ENCODE measurements at places on chromosomes 13 and 19. TPM values are rescaled to one million over a fixed set of nuclear protein-coding genes. Genes with fewer than 3 reads are reported as not detected.

DNA sequence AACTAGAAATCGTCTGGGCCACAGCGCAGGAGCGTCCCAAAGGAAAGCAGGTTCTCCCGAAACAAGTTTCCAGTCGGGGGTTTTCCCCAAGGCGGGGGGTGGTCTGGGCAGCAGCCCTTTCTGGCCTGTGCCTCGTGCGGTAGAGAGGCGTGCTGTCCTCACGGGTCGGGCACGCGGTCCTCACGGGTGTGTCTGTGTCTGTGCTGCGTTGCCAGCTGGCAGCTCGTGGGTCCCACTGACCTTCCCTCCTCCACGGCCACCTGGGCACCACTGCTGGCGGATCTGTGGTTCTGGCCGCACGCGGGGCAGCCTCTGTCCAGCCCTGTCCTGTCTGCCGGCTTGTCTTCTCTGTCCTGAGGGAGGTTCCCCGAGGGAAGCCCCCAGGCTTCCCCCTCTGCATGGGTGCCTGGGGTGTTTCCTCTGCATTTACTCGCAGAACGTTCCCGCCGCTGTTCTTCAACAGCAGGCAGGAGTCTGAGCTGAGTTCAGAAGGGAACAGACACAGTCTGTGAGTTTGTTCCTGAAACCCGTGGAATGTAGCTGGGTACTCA, 98.2 kb upstream of the MCF2L start:
- H3K27me3 ChIP-seq: no peaks in the 10 kb centered on the region
- no peaks in the 10 kb centered on the region for H3K36me3 ChIP-seq
- H3K4me1 ChIP-seq: peaks cover 3% of the 10 kb centered on the region
- DNase-seq: no peak
- no peak overlapping the region for H3K4me3 ChIP-seq

- H3K27ac ChIP-seq: no peak overlapping the region
- H3K36me3 ChIP-seq: no peaks in the 10 kb centered on the region
- peaks cover 16% of the 10 kb centered on the region for H3K27me3 ChIP-seq
- DNase-seq: no peak
- H3K4me1 ChIP-seq: no peaks in the 10 kb centered on the region
- no peak overlapping the region for H3K4me3 ChIP-seq
Observed at GRCh38 chr19:19271828-19272599, 1.1 kb downstream of the TM6SF2 start.

DNA sequence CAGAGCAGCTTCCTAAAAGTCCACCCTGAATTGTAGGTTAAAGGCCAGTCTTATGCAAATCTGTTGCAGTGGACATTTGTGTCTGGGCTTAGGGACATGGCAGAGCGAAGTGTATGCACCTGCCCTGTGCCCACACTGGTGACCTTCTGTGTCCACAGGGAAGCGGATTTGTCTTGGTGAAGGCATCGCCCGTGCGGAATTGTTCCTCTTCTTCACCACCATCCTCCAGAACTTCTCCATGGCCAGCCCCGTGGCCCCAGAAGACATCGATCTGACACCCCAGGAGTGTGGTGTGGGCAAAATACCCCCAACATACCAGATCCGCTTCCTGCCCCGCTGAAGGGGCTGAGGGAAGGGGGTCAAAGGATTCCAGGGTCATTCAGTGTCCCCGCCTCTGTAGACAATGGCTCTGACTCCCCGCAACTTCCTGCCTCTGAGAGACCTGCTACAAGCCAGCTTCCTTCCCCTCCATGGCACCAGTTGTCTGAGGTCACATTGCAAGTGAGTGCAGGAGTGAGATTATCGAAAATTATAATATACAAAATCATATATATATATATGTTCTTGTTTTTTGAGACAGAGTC, 25.5 kb downstream of the CYP2B6 start:
- no peaks in the 10 kb centered on the region for H3K4me1 ChIP-seq
- no peak overlapping the region for H3K27ac ChIP-seq
- H3K27me3 ChIP-seq: peaks cover 5% of the 10 kb centered on the region
- H3K4me3 ChIP-seq: no peak overlapping the region
- no peak for DNase-seq
- no peaks in the 10 kb centered on the region for H3K36me3 ChIP-seq

The SYCN gene
- total RNA-seq: not detected

The NKPD1 gene
- 1.5 TPM for total RNA-seq

GRCh38 chr13:26343816-26344215, 89.9 kb downstream of the CDK8 start:
- no peaks in the 10 kb centered on the region for H3K27me3 ChIP-seq
- H3K36me3 ChIP-seq: peaks cover 6% of the 10 kb centered on the region
- no peak for DNase-seq
- no peak overlapping the region for H3K4me3 ChIP-seq
- H3K27ac ChIP-seq: no peak overlapping the region
- H3K4me1 ChIP-seq: no peaks in the 10 kb centered on the region

- peaks cover 15% of the 10 kb centered on the region for H3K4me1 ChIP-seq
- H3K27ac ChIP-seq: no peak within 1 kb of the TSS
- H3K4me3 ChIP-seq: no peak within 1 kb of the TSS
- H3K27me3 ChIP-seq: peaks cover 41% of the 10 kb centered on the region
Observed at GRCh38 chr19:45160870-45161737, at the start of gene NKPD1. Gene NKPD1, minus strand, starts transcription at chr19:45160982. Its CDS starts 832 bp downstream, at chr19:45160150.

DNA sequence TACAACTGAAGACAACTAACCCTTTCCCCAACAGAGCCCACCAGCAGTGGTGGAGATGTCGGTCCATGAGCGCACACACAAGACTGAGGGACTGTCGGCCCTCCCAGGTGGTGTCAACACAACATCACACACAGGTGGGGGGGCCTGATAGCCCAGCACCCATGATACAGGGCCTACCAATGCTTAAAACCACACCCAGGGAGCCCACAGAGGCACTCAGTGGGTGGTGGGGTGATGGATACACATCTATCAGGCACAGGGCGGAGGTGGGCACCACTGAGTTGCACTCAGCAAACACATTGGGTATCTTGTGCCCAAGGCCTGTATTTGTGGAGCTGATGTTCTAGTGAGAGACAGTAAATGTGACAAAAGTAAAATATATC, 7.0 kb upstream of the ZFP36 start:
- H3K27ac ChIP-seq: peak overlapping the region; percentile 98
- H3K4me1 ChIP-seq: peaks cover 44% of the 10 kb centered on the region
- H3K36me3 ChIP-seq: no peaks in the 10 kb centered on the region

DNA sequence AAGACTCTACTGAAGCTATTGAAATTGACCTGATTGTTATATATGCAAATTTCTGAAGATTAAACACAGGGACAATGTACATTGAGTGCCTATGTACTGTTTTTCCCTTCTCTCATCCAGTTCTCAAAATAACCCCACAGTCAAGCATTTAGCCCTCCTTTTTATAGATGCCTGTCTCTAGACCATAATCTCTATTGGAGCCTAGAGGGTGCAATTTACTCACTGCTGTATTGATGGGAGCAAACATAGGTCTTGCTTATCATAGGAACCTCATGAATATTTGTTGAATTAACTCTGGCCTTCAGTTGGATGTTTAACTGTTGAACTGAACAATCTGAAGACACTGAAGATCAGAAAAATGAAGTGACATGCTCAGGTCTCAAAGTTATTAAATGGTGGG, 183.0 kb downstream of the RFC3 start:
- DNase-seq: no peak
- no peak overlapping the region for H3K27ac ChIP-seq
- no peaks in the 10 kb centered on the region for H3K36me3 ChIP-seq
- H3K4me3 ChIP-seq: no peak overlapping the region
- H3K27me3 ChIP-seq: no peaks in the 10 kb centered on the region

GRCh38 chr19:51272183-51272810, 21.4 kb downstream of the SIGLECL1 start:
- H3K4me1 ChIP-seq: no peaks in the 10 kb centered on the region
- H3K4me3 ChIP-seq: no peak overlapping the region
- no peaks in the 10 kb centered on the region for H3K27me3 ChIP-seq
- DNase-seq: no peak
- H3K36me3 ChIP-seq: no peaks in the 10 kb centered on the region

The C13orf42 gene
- total RNA-seq: not detected

The ZNF667 gene
- total RNA-seq: 1.3 TPM

DNA sequence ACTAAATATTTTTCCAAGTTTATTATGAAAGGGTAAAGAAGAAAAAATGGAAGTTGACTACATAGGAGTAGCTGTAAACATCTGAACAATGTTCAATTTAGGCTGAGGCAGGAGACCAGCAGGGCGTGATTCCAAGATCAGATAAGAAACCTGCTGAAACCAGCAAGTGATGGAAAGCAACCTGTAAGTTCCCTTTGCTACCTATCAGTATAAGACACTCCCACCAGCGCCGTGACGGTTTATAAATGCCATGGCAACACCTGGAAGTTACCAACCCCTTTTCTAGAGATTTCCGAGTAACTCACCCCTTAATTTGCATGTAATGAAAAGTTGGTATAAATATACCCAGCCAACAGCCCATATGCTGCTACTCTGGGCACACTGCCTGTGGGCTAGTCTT, 1.1 kb upstream of the ZNF45 start:
- no peak overlapping the region for H3K4me3 ChIP-seq
- no peak overlapping the region for H3K27ac ChIP-seq
- peaks cover 20% of the 10 kb centered on the region for H3K4me1 ChIP-seq

DNA sequence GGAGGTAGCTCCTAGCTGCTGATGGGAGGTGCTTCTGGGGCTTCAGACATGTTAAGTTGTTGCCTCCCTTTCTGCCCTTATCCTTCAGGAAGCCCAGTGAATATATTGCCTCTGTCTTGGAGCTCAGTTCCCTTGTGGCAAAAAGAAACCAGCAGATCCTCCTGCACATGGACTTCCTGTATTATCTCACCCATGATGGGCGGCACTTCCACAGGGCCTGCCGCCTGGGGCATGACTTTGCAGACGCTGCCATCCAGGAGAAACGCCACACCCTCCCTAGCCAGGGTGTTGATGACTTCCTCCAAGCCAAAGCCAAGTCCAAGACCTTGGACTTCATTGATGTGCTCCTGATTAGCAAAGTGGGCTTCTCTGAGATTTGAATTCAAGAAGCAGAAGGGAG, 6.0 kb upstream of the CYP4F12 start:
- no peaks in the 10 kb centered on the region for H3K27me3 ChIP-seq
- no peaks in the 10 kb centered on the region for H3K4me1 ChIP-seq
- H3K27ac ChIP-seq: no peak overlapping the region
- no peak overlapping the region for H3K4me3 ChIP-seq
- H3K36me3 ChIP-seq: no peaks in the 10 kb centered on the region

GRCh38 chr19:18488838-18489626, 32.8 kb downstream of the ELL start:
- peaks cover 38% of the 10 kb centered on the region for H3K4me1 ChIP-seq
- H3K27me3 ChIP-seq: no peaks in the 10 kb centered on the region
- no peak overlapping the region for H3K27ac ChIP-seq
- no peaks in the 10 kb centered on the region for H3K36me3 ChIP-seq
- peak; percentile 45 for DNase-seq

GRCh38 chr19:42169486-42170413, 37.5 kb upstream of the POU2F2 start:
- no peaks in the 10 kb centered on the region for H3K36me3 ChIP-seq
- no peaks in the 10 kb centered on the region for H3K4me1 ChIP-seq
- peaks cover 15% of the 10 kb centered on the region for H3K27me3 ChIP-seq

DNA sequence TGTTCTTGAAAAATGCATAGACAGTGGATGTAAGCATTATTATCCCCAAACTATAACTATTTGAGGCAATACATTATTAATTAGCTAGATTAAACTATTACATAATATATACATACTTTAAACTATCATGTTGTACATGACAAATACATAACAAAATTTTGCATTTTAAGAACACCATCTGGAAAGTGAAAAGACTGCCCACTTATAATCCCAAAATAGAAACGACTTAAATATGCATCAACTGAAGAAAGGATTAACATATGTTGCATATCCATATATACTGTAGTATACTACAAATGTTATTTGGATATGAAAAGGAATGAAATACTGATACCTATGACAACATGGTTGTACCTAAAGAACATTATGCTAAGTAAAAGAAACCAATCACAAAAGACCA, 700.8 kb upstream of the SPRY2 start:
- no peak for DNase-seq
- no peak overlapping the region for H3K27ac ChIP-seq
- H3K27me3 ChIP-seq: no peaks in the 10 kb centered on the region

GRCh38 chr19:10566658-10567410, 1.0 kb upstream of the KRI1 start:
- DNase-seq: peak; percentile 41
- no peak overlapping the region for H3K4me3 ChIP-seq
- peaks cover 36% of the 10 kb centered on the region for H3K4me1 ChIP-seq
- H3K36me3 ChIP-seq: no peaks in the 10 kb centered on the region
- H3K27me3 ChIP-seq: no peaks in the 10 kb centered on the region

The DNAAF3 gene
- total RNA-seq: 0.41 TPM

- H3K36me3 ChIP-seq: no peaks in the 10 kb centered on the region
- H3K4me3 ChIP-seq: peak overlapping the region; percentile 42
- H3K4me1 ChIP-seq: peaks cover 26% of the 10 kb centered on the region
- DNase-seq: no peak
- no peaks in the 10 kb centered on the region for H3K27me3 ChIP-seq
- peak overlapping the region; percentile 70 for H3K27ac ChIP-seq
Observed at GRCh38 chr19:58562122-58563033, 4.0 kb upstream of the UBE2M start.

GRCh38 chr13:62309904-62310303, 894.3 kb upstream of the PCDH20 start:
- no peaks in the 10 kb centered on the region for H3K27me3 ChIP-seq
- no peak for DNase-seq
- no peaks in the 10 kb centered on the region for H3K36me3 ChIP-seq
- H3K27ac ChIP-seq: no peak overlapping the region

DNA sequence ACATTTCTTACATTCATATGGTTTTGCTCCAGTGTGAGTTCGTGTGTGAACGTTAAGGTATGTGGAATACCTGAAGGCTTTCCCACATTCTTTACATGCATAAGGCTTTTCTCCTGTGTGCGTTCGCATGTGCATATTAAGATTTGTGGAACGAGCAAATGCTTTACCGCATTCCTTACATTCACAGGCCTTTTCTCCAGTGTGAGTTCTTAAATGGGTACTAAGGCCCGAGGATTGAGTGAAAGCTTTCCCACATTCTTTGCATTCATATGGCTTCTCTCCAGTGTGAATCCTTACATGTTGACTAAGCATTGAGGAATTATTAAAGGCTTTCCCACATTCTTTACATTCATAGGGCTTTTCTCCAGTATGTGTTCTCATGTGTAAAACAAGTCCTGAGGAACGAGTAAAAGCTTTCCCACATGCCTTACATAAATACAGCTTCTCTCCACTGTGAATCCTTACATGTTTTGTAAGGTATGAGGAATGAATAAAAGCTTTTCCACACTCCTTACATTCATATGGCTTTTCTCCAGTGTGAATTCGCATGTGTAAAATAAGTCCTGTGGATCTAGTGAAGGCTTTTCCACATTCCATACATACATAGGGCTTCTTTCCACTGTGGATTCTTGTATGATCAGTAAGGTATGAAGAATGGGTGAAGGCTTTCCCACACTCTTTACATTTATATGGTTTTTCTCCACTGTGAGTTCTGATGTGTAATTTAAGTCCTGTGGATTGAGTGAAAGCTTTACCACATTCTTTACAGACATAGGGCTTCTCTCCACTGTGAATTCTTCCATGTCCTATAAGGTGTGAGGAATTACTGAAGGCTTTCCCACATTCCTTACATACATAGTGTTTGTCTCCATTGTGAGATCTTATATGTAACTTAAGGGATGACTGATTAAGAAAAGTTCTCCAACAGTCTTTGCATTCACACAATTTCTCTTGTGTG, 10.7 kb downstream of the ZNF846 start:
- H3K27ac ChIP-seq: no peak overlapping the region
- H3K36me3 ChIP-seq: peaks cover 5% of the 10 kb centered on the region
- H3K27me3 ChIP-seq: no peaks in the 10 kb centered on the region
- DNase-seq: no peak
- no peaks in the 10 kb centered on the region for H3K4me1 ChIP-seq
- H3K4me3 ChIP-seq: no peak overlapping the region

- H3K27me3 ChIP-seq: no peaks in the 10 kb centered on the region
- H3K36me3 ChIP-seq: no peaks in the 10 kb centered on the region
Observed at GRCh38 chr19:15421136-15421695, 2.4 kb upstream of the AKAP8L start.

Data from transverse colon (tissue), 4 donors.